D721Med (cell line): ENCODE measurements at places on chromosomes 7 and 10.

GRCh38 chr7:91366091-91366490 lies 101.9 kb downstream of the FZD1 start:
- DNase-seq: no peak

DNA sequence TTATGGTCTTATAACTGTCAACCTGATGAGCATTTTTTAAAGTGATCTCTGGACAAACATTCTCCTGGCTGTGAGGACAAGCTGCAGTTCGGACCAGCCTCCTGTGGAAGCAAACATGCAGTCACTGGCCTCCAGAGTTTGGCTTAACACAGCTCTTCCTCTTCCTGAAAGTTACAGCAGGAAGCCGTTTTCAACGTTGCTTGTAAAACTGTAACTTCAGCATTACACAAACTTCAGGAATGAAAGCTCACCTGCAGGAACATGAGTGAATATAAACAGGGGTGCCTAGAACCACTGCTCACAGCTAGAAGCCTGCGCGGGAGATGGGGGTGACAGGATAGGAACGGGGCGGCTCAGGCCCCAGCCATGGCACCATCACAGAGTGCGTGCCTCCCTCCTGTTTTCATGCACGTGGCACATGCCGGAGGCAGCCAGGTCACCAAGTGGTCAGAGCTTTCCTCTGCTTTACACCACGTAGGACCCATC lies 292.9 kb upstream of the PITRM1 start:
- DNase-seq: no peak

- DNase-seq: no peak
These were observed 3.9 kb downstream of the RASGEF1A start for GRCh38 chr10:43262902-43263466.

GRCh38 chr7:124723012-124723411 lies 42.6 kb downstream of the GPR37 start:
- DNase-seq: no peak

DNA sequence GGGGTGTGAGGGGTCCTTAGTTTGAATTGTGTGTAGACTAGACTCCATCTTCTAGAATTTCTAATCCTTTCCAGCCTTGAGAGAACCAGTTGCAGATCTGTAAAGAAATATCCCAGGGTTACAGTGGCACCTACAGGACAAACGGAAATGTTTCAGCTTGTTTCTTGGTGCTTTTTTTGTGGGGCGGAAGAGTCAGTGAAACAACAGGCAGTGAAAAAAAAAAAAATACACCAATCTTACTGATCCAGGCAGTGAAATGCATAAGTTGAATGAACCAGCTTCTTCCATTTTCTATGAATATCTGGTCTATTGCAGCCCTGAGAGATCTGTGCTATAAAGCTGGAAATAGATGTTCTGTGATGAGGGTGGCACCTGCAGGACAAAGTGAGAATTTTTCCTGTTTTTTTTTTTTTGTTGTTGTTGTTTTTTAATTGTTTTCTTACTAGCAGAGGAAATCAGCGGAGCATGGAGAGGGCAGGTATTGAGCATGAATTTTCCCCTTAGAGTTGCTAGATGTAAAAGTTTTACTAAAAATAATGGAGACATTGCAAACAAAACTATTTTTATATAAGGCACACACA lies 81.9 kb upstream of the DYNC1I1 start:
- no peak for DNase-seq

- DNase-seq: no peak
These were observed 41.9 kb downstream of the CADPS2 start for GRCh38 chr7:122844191-122844988.

- DNase-seq: no peak
These were observed 194.7 kb downstream of the KCND2 start for GRCh38 chr7:120467676-120468075.

GRCh38 chr10:93006435-93007039 lies 54.1 kb upstream of the CYP26C1 start:
- DNase-seq: no peak

DNA sequence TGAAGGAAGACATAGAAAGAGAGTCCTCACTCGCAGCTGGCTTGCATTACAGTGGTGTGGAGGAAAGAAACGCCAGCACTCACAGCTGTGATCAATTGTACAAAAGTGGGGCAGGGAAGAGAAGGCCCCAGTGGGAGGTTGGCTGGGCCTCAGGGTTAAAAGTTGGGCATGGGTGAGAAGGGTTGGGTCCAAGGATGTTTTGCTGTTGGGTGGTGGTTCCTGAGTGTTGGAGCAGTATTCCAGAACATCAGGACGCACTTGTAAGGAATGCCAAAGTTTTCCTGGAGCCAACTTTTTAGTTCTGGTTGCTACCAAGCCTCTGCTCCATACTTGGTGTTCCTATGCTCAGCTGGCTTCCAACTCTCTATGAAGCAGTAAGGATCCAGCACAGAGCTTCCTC lies 55.4 kb upstream of the MKRN1 start:
- no peak for DNase-seq

DNA sequence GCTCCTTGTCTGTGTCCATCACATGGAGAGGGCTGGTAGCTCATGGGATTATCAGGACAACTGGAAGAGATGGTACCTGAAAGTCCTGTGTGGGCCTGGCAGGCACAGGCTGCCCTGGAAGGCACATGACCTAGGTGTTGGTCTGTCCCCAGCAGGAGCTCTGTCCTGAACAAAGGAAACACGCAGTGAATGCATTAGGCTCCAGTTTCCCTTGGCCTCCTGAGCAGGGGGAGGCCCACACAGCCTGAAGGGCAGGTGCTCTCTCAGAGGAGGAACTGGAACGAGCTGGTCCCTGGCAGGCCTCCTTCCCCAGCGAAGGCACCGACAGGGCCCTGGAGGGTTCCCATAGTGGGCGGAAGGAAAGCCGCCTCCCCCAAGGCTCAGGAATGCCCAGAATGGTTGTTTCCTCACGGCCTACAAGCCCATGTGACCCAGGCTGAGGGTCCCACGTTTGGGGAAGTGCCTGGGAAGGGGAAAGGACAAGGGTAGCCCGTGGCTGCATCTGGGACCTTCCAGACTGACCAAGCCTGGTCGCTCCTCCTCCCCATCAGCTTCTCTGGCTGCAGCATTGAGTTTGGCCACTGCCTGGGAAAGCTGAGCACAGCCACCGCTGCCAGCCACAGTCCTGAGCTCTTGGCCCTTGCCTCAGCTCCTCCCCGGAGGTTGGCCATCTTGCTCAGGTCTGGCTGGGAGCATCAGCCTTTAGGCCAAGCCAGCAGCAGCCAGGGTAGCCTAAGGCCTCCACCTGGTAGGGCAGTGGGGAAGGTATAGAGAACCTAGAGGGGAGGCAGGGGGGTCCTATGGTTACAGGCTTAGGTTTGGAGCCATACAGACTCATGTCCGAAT lies 21.8 kb downstream of the CXCL12 start:
- no peak for DNase-seq

GRCh38 chr7:135389971-135390370 lies 119.9 kb downstream of the CNOT4 start:
- no peak for DNase-seq

DNA sequence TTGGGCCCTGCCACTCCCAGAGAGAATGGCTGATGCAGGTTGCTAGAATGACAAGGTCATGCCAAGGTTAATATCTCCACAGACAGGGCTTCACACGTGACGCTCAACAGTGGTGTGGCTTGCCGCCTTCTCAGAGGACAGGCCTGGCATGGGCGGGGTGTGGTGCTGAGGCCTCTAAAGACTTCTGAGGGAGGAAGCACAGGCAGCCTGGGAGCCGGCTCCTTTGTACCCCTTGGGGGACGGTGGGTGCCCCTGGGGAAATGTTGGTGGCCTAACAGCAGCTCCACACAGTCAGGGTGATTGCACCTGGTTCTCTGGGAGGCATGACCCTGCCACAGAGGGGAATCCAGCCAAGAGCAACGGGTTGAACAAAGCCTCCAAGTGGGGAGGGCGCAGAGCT lies 115.1 kb downstream of the PKD1L1 start:
- DNase-seq: no peak

- DNase-seq: no peak
These were observed 1.8 kb downstream of the COMMD3 start for GRCh38 chr10:22317771-22318565.

DNA sequence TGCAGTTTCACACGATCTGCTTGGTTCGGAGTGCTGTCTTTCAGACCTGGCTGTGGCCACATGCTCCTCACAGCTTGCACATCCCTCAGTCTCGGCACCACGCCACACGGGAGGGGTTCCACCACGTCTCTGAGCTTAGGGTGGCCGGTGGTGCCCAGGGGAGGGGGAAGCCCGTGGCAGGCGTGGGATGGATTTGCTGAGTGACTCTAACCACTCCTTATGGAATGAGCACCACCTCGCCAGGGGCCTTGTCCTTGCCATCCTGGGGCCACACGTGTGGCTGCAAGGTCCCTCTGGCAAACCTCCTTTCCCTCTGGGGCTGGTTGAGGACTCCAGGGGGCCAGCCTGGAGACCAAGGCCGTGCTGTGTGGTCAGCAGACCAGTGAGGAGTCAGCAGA lies 29.1 kb upstream of the FAM20C start:
- DNase-seq: no peak
